IMR-90 (cell line): ENCODE measurements at places on chromosomes 7 and 10. TPM values are rescaled to one million over a fixed set of nuclear protein-coding genes. Genes with fewer than 3 reads are reported as not detected.

The C10orf105 gene
- under 0.01 TPM in 1 of 2 replicates, not detected in the other for total RNA-seq

The CALHM2 gene
- total RNA-seq = 2.2 and 2.5 TPM in 2 replicates

The PRDX3 gene
- 169 and 195 TPM in 2 replicates for total RNA-seq

The CDNF gene
- total RNA-seq = 0.72 and 0.83 TPM in 2 replicates

The SPDYE2B gene
- not detected in 2 replicates for total RNA-seq

The EBLN1 gene
- not detected in 2 replicates for total RNA-seq

The ADAM8 gene
- total RNA-seq = under 0.01 and 0.28 TPM in 2 replicates
